ENCODE measurements at places on chromosomes 7 and 10.

DNA sequence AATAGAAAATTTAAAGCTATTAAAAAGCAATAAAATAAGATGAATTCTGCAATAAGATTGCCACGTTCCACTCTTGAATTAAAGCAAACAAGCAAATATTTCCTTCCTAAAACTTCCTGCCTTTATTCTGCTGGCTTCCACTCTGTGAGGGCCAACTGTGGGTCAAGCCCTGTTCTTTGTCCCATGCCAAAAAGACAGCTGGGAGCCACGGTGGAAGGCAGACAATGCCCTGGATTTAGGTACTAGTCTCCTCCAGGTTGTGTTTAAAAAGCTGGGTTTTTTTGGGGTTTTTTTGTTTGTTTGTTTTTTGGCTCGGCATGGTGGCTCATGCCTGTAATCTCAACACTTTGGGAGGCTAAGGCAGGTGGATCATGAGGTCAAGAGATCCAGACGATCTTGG lies 39.1 kb downstream of the LRRTM3 start:
- no peak for DNase-seq

DNA sequence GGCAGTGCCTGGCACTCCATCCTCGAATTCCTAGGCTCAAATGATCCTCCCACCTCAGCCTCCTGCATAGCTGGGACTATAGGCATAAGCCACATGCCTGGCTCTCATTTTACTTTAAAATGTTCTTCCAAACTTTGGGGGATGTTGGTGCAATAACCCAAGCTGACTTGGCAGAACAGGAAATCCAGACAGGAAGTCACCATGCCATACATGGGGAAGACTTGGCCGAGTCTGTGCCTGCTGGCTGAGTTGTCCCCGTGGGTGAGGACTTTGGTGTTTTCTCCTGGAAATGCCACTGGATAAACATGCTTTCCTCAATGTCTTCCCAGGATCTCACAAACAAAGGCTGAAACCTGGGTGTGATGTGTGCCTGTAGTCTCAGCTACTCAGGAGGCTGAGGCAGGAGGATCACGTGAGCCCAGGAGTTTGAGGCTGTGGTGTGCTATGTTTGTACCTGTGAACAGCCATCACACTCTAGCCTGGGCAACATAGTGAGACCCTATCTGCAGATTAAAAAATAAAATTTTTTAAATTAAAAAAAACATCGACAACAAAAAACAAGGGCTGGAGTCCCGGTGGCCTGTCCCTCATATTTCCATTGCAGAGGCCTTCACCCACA lies 19.8 kb downstream of the HKDC1 start:
- no peak for DNase-seq

DNA sequence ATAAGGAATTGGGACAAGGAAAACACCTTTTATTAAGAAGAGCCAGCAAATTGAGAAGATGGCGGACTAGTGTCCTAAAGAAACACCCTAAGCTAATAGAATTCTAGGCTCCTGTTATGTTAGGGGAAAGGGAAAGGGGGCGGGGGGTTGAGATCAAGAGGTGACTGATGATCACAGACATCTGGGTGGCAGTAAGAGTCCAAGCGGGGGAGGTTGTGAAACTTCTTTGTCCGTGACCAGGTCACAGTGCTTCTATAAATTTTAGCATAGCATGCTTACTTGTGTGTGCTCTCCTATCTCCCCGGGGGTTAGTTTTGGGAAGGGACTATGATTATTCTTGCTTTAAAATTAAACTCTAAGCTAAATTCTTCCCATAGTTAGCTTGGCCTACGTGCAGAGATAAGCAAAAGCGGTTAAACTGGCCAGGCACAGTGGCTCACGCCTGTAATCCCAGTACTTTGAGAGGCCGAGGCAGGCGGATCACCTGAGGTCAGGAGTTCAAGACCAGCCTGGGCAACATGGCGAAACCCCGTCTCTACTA lies 262.1 kb downstream of the SKIDA1 start:
- no peak for DNase-seq

- no peak for DNase-seq
These were observed 696 bp downstream of the GIMAP4 start for GRCh38 chr7:150567871-150568301.

DNA sequence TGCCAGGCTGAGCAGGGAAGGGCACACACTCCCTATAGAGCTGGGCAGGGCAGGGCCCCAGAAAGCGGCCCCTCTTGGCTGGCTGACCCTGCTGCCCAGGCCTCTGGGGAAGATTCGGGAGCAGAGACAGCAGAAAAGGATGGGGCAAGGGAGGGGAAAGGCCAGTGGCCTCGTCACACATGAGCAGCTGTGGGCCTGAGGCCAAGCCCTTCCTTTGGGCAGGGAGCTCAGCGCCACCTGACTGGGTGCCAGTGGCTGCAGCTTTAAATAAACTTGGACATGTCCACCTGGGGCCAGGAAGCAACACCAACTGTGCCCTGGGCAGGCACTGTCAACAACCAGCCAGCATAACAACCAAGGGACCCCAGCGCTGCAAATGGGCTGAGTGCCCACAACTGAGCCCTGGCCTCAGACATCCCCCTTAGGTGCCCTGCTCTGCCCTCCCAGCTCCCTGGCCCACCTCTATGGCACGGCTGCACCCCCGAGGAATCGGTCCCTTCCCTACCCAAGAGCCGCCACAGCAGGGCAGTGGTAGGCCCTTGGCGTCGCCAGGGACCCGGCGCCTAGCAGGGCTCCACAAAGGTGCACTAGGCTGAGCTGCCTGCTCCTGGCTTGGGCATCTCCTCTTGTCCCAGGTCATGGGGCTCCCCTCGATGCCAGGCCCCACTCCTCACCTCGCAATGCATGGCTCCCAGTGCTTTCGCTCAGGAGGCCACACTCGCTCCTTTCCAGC lies 2.6 kb downstream of the CAMK2B start:
- DNase-seq, result no peak

DNA sequence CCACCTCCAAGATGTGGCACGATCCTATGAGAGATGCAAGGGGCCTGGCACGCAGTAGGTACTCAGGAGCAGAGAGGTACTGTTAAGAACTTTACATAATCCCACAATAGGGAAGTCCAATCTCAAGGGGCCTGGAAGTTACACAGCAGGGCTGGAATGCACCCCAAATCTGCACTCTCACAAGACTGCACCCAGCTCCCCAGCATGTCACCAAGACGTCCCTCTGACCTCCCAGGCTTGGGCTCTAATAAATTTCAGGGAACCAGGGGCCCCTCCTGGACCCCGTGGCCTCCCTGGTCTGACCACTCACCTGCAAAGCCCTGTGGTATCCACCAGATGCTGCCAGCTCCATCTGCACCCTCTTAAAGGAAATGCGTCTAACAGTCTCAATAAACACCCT lies 94.9 kb downstream of the OAT start:
- peak; percentile 31 for DNase-seq

GRCh38 chr10:122754491-122755235 lies 55.0 kb upstream of the C10orf120 start:
- DNase-seq, result no peak

DNA sequence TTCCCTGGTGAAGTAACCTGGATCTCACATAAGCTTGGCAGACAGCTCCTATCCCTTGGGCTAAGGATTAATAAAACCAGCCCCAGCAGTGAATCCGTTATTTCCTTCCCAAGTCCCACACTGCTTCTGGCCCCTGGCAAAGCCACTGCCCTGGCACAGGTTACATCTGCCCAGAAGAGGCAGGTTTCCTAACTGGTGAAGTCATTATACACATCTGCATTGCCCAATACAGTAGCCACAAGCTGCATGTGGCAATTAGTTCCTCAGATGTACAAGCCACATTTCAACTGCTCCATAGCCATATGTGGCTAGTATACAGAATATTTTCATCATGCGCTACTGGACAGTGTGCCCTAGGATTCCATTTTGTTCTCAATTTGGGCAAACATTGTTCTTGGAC lies 273.0 kb downstream of the GRM8 start:
- DNase-seq, result no peak

DNA sequence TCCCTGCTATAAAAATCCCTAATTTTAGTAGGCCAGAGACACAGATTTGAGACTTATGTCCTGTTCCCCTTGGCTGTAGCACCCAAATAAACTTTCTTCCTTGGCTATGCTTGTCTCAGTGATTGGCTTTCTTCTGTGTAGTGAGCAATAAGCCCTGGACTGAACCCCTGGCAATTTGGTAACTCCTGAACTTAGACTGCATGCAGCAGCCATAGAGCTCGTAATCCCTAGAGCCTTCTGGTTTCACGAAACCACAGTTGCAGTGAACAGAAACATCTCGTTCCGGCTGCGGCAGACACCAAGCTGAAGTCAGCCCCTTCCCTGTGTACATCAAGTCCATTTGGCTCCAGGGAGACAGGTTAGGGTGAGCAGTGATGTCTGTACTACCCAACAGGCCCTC lies 172.2 kb downstream of the LYZL1 start:
- no peak for DNase-seq

DNA sequence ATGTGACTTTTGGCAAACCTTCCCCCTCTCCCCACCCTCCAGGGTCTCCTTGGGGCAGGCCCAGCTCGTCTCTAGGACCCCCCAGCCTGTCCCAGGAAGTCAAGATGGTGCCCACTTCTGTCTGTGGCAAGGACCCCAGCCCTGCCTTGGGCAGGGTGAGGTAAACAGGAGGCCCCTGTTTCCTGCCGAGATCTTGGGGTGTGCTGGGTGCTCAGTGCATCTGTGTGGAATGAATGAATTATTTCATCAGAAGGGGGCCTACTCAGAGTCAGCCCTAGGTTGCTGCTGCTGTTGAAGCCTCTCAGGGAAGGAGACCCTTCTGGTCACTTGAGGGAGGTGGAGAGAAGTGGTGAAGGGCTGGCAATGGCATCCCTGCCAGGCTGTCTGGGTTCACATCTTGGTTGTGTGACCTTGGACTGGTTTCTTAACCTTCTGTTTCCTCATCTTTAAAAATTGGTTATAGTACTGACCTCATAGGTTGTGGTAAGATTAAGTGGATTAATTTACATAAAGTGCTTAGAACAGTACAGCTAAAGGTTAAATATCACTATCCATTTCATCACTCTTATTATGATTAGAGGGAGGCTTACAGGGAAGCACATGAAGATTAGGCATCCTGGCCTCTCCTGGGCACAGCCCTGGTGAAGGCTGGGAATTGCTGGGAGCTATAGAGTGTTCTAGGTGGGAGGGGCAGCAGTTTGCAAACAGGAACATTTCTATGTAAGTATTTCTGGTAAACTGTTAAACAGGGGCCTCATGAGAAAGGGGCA lies 67.7 kb downstream of the ZMIZ1 start:
- DNase-seq, result no peak

- peak; percentile 95 for DNase-seq
These were observed at the start of gene STRIP2 for GRCh38 chr7:129433847-129434674. Gene STRIP2 (plus strand): TSS chr7:129434432. CDS start chr7:129434473, 41 bp downstream.

DNA sequence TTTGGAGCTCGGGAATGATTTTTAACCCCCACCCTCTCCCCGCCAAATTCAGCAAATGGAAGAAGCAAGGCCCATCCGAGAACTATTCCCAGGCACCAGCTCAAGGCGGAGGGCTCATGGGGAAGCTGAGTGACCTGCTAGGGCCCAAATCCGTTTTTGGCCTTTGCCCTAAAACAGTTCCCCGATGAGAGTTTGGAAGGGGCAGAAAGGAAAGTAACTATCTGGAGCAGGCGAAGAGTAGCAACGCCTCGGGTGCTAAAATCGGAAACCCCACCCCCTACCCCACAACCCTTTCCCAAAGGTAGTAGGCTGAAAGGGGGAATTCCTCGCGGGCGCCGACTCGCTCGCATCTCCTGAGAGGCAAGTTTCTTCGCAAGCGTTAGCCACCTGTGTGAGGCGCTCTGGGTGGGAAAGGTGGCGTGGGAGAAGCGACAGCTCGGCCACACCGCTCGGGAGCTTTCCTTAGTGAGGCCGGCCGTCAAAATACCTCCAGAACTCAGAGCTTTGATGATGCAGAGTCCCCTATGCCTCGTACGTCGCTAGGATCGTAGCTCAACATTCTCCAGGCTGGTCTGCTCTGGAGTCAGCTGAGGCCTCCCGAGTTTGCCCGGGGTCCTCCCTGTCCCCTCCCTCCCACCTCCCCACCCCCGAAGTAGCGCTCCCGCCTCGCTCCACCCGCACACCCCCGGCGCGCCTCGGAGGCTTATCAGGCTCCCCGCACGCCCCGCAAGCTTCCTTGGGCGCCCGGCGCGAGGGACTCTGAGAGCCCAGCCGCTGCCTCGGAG lies 642 bp upstream of the PRKG1 start:
- DNase-seq, result peak; percentile 76

- DNase-seq, result no peak
These were observed 62.9 kb downstream of the REEP3 start for GRCh38 chr10:63583909-63584724.

- peak; percentile 77 for DNase-seq
These were observed 1.3 kb upstream of the GFRA1 start for GRCh38 chr10:116274064-116274904.

GRCh38 chr7:32115831-32116230 lies 45.6 kb upstream of the PDE1C start:
- no peak for DNase-seq

- no peak for DNase-seq
These were observed 13.8 kb downstream of the AKR1C1 start for GRCh38 chr10:4977025-4977424.

- no peak for DNase-seq
These were observed 72.5 kb downstream of the SYPL1 start for GRCh38 chr7:106039486-106040060.

DNA sequence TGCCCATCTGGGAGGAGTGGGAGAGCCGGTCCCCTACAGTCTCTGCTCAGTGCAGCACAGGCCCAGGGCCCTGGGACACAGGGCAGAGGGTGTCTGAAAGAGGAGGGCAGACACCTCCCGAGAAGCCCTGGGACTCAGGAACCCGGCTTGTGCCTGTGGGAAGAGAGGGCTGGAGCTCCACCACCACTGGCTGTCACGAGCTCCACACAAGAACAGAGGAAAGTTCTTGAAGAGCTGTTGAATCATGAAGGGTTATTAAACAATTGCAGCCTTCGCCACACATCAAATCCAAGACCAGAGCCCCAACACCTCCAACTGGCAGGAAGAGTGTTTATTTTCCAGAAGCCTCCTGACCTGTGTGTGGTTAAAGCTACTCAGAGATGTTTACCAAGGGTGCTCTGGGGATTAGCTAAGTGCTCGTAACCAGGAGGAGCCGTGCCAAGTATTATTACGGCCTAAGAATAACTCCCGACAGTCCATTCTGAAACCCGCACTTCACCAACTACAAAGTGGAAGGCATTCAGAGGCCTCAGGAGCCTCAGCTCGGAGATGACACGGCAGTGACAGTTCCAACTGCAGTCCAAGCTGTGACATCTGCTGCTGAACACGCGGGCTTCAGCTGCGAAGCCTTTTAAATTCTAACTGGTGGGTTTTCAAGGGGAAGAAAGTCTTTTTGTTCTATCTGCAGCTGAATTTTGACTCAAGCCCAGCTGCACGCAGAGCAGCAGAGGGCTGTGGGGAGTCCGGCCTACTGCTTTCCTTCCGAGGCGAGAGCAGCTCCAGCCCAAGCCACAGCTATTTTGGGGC lies 75.1 kb downstream of the MAD1L1 start:
- DNase-seq, result no peak
